Fibroblast of pulmonary artery (primary cell): ENCODE measurements at places on chromosomes 13 and 19.

DNA sequence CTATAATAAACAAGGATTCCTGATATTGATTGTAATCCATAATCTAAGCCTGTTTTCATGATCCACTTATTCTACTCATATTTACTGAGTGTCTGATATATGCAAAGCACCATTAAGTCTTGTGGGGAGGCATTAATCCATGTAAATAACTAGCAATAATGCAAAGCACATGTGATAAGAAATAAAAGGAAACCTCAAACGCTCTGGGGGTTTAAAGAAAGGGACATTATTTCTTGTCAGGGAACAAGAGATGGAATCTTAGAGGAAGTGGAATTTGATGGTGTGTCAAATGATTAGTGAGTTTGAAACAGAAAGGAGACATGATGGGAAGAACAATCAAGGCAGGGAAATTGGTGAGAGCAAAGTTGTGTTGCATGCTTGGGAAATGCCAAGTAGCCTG, 57.4 kb upstream of the FLT1 start:
- no peak for DNase-seq

- DNase-seq = no peak
Measured at GRCh38 chr13:98490195-98490836, 86.6 kb downstream of the STK24 start.

DNA sequence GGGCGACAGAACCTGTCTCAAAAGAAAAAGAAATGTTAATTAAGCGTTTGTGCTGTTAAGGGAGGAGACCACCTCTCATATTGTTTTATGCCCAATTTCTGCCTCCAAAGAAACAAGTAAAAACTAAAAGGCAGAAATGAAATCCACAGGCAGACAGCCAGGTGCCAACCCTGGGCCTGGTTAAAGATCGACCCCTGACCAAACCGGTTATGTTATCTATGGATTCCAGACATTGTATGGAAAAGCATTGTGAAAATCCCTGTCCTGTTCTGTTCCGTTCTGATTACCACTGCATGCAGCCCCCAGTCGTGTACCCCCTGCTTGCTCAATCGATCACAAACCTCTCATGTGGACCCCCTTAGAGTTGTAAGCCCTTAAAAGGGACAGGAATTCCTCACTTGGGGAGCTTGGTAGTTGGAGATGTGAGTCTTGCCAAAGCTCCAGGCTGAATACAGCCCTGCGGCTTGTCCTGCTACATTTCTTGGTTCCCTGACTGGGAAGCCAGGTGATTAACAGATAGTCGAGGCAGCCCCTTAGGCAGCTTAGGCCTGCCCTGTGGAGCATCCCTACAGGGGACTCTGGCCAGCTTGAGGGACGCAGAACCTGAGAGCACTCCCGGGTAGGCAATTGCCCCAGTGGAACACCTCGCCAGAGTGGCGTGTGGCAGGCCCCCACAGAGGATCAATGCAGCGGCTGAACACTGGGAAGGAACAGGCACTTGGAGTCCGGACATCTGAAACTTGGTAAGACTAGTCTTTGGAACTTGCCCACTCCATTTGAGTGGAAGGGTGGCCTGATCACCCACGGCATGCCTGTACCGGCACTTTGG, 748 bp upstream of the ZNF552 start:
- no peak for DNase-seq

GRCh38 chr19:11364935-11365334, 9.5 kb upstream of the SWSAP1 start:
- DNase-seq = no peak

- peak; percentile 37 for DNase-seq
Measured at GRCh38 chr19:13099073-13099999, 3.3 kb downstream of the LYL1 start.
